ENCODE measurements at places on chromosomes 3 and 15.

GRCh38 chr3:126322181-126322967 lies 34.8 kb downstream of the KLF15 start:
- no peak for DNase-seq

- DNase-seq = no peak
These were observed 17.4 kb downstream of the CSPG4 start for GRCh38 chr15:75695220-75695619.

- no peak for DNase-seq
These were observed 61.5 kb upstream of the SAMMSON start for GRCh38 chr3:69938061-69938460.

DNA sequence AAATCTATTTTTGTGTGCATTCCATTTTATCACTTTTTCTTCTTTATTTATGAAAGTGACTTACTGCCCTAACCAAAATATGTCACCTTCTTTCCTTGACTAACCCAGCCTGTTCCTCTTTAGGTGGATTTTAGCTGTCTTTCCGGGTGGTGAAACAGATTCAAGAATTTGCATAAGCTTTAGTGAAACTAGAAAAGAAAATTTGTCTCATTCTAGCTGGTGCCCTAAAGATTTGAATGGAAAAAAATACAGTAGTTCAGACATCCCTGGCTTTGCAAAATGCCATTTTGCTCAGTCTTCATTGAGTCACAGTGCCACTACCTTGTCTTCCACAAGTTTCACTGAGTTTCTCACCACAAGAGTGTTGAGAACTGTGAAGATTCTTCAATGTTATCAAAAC lies 28.2 kb upstream of the CCDC50 start:
- peak; percentile 37 for DNase-seq

DNA sequence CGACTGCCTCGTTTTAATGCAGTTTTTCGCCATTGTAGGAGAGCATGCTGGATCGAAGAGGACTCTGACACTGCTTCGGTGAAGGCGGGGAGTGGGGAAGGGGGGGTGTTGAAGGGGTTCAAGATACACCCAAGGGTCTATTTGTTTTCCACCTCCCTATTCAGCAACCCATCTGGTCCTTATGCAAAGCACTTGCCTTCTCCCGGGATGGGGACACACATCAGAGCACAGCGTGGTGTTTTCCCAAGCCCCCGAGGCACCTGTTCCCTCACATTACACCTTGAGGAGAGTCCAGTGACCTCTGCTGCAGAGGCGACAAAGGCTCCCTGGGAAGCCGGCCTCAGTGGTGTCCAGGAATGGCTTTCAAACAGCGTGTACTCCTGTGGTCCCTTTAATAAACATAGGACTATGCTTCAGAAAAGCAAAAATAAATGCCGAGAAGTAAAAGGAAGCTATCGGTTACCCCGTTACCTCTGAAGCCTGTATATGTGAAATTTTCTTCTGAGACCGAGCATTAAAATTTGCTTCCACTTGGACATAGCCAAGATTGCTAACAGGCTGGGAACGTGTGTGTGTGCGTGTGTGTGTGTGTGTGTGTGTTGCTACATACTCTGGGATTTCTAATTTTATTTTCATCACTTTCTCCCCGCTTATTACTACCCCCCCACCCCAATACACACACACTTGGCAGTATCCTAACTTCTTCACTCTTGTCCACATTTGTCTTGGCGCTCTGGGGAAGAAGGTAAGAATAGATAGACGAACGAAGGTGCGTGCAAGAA lies 53.2 kb downstream of the CCDC54 start:
- DNase-seq = no peak

GRCh38 chr15:73584699-73585420 lies 48.3 kb downstream of the NPTN start:
- no peak for DNase-seq

DNA sequence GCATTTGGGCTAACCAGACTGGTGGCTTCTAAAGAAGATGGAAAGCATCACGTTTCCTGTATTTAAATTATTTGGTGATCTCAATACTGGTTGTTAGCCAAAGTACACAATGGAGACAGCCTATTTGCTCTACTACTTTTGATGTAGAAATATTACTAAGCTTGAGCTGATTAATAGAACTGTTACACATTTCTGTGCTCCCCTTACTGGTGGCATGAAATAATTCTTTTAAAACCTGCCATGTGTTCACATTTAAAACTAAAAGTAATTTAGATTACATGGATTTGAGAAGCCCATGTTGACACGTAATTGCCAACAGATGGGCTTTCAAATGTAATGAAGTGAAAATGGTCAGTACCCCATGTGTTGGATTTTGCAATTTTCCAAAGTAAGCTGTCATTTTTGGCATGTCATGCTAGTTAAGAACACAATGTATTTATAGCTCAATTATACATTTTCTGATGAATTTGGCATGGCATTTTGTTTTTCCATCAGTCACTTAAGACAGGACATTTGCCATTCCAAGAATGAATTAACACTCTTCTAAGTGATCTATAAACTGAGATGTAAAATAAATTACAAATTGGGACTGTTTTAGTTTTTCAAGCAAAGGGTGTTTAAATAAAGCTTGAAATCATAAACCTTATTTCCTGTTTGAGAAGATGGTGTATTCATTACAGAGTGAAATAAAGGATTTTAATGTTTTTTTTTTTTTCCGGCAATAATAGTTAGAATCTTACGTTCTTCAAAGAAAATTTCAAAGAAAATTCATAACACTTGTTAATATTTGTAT lies 10.8 kb upstream of the RARRES1 start:
- no peak for DNase-seq

GRCh38 chr15:100783760-100784492 lies 95.7 kb upstream of the ALDH1A3 start:
- DNase-seq = no peak

DNA sequence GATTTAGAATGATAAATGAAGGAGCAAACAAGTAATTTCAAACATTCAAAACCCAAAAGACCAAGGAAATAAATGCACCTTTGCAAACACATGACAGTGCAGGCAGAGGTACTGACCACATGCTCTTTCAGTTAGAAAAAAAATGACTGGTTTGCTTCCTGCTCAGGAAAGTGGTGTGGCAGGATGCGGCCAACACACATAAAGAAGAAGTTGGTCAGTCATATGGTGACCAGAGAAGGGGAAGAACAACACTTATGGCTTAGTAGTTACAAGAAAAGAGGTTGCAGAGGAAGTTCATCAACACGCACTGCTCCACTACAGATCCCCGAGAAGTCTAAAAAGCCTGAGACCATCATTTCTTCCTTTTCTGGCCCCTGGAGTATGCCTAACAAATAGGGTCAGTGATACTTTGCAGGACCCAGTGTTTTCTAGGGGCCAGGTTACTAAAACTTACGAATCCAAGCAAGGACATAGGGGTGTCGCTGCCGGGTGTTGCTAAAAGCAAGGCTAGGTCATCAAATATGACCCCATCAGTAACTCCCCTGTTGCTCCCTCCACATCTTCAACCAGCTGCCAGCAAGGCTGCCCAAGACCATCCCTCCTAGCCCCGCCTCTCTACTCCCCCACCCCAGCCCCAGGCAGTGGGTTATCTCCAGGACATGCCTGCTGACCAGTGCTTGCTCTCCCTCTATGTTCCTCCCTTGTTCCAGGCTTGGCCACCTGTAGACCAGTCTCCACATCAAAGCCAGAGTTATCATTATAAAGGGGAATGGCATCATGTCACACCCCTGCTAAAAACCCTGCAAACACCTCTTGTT lies 11.2 kb downstream of the ATP8B4 start:
- no peak for DNase-seq

DNA sequence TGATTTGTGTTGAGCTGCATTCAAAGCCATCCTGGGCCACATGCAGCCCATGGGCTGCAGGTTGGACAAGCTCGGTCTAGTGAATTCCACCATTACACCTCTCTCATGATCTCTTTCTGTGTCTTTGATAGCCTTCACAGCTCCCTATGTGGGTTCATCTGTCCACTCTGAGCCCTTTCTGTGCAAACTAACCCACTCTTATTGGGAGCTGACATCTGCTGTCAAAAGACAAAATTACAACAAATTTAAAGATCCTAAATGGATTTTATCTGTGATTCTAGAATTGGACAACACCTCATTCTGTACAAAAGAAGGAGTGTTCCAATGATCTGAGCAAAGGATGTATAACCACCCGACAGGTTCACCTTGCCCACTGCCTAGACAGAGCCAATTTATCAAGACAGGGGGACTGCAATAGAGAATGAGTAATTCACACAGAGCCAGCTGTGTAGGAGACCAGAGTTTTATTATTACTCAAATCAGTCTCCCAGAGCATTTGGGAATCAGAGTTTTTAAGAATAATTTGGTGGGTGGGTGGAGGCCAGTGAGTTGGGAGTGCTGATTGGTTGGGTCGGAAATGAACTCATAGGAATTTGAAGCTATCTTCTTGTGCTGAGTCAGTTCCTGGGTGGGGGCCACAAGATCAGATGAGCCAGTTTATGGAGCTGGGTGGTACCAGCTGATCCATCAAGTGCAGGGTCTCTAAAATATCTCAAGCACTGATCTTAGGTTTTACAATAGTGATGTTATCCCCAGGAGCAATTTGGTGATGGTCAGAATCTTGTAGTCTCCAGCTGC lies 2.6 kb upstream of the XYLB start:
- DNase-seq = no peak

- no peak for DNase-seq
These were observed 96.5 kb upstream of the TNFAIP8L3 start for GRCh38 chr15:51191072-51191670.

DNA sequence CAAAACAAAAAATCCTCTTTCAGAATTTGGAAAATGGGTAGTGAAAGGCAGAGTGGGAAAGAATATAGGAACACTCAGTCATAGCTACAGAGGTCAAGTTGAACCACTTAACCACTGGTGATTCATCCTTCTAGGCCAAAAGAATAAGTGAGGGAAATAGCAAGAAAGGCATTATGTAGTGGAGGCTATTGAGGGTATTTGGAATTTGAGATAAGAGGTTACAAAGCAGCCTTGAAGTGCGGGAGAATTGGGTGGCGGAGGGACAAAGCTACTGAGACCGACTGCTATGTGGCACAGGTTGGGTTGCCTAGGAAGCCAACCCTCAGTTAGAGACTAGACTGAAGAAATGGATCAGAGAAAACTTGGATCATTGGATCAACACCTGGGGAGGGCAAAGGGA lies 109.5 kb downstream of the SYNPR start:
- DNase-seq = no peak

DNA sequence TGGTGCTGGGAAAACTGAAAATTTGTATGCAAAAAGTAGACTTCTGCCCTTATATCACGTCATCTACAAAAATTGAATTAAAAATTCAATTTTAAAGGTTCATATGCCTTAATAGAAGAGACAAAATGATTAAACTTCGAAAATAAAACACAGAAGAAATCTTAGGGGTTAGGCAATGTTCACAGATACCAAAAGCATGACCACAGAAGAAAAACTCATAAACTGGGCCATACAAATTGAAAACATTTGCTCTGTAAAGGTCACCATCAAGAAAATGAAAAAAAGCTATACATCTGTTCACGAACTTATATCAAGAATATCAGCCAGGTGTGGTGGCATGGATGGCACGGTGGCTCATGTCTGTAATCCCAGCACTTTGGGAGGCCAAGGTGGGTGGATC lies 245.1 kb downstream of the PCCB start:
- DNase-seq = no peak

- DNase-seq = no peak
These were observed 60.4 kb upstream of the SLC2A2 start for GRCh38 chr3:171086914-171087313.

GRCh38 chr15:39125226-39125625 lies 455.7 kb upstream of the THBS1 start:
- no peak for DNase-seq

DNA sequence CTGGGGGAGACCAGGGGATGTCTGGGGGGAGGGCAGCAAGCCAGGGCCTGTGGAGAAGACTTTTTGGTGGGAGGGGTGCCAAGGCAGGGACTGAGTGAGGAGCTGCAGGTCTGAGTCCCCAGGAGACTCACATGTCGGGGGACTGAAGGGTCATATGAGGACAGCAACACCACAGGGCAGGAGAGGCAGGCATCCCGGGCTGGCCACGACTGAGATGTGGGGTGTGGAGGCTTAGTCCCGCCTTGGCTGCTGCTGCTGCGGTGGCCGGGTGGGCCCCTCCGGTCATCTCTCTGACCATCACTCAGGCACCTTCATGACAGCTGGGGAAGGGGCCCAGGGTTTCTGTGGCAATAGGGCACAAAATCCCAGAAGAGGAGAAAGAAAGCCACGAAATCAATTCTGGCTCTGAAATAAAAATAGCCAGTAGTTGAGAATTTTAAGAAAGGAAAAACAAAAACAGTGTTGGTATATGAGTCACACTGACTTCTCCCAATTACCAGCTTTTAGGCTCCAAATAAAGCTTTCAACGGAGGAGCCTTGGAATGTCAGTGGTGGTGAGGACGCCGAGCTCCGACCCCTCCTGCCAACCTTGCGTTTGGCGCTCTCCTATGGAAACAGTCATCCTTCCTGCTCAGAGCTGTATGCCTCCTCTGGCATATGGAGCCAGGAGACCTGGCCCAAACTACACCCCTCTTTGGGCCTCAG lies 52.9 kb upstream of the ITGA11 start:
- no peak for DNase-seq

GRCh38 chr3:56882896-56883295 lies 81.1 kb upstream of the ARHGEF3 start:
- no peak for DNase-seq

GRCh38 chr3:68817243-68817642 lies 115.1 kb downstream of the TAFA4 start:
- DNase-seq = no peak

DNA sequence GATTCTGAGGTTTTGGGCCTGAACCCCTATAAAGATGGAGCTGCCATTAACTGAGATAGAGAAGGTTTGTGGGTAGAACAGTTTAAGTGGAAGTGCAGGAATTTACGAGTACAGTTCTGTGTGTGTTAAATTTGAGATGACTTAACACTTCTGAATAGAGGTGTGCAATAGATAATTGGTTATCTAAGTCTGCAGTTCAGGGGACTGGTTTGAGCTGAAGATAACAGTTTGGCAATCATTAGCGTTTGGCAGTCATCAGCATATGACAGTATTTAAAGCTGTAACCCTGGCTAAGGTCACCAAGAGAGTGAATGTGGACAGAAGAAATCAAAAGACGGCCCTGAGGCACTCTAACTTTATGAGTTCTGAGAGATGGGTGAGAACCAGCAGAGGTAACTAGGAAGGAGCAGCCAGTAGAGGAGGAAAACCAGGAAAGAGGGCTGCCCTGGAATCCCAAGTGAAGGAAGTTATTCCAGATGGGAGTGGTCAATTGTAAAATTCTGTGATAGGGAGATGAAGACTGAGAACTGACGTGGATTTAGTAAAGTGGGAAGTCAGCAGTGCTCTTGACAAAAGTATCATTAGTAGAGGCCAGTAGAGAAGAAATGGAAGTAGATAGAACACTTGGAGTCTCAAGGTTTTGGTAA lies 8.1 kb downstream of the MYNN start:
- no peak for DNase-seq

GRCh38 chr3:45654397-45654944 lies 34.7 kb upstream of the SACM1L start:
- DNase-seq = no peak

- no peak for DNase-seq
These were observed 85.3 kb upstream of the MBNL1 start for GRCh38 chr3:152183473-152183872.
